ENCODE measurements at places on chromosomes 7 and 10.

DNA sequence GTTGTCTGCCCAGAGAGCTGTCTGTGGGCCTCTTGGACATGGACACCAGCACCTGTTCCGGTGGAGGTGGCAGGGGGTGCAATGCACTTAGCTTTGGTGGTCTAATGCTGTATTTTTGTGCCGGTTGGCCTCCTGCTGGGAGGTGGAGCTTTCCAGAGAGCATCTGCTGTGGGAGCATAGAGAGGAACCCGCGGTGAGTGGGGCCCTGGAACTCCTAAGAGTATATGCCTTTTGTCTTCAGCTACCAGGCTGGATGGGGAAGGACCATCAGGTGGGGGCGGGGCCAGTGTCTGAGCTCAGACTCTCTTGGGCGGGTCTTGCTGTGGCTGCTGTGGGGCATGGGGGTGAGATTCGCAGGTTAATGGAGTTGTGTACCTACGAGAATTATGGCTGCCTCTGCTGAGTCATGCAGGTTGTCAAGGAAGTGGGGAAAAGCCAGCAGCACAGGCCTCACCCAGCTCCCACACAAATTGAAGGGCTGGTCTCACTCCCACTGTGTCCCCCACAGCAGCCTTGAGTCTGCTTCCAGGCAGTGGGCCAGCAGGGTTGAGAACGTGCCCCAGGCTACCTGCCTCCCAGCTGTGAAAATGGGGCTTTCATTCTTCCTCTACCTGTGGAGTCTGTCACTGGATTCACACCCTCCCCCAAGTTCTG, 29.0 kb downstream of the JAKMIP3 start:
- peak; percentile 38 for DNase-seq

DNA sequence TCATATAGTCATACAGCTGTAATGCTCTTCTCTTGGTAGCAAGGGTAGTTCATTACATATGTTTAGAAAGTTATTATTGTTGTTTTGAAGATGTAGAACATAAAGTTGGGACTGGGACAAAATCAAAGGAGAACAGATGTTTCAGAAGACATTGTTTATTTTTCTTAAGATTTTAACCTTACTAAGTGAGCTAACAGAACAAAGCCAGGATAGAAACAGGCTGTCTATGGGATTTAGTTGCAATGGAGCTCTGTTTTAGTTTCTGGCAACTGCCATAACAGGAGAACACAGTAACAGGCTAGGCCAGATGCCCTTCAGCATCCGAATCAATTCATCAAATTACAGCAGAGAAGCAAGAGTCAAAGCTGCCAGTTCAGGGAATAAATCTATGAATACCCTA, 382.4 kb downstream of the ARL4A start:
- no peak for DNase-seq

GRCh38 chr7:19489162-19489820, 219.5 kb downstream of the POLR1F start:
- DNase-seq = no peak

DNA sequence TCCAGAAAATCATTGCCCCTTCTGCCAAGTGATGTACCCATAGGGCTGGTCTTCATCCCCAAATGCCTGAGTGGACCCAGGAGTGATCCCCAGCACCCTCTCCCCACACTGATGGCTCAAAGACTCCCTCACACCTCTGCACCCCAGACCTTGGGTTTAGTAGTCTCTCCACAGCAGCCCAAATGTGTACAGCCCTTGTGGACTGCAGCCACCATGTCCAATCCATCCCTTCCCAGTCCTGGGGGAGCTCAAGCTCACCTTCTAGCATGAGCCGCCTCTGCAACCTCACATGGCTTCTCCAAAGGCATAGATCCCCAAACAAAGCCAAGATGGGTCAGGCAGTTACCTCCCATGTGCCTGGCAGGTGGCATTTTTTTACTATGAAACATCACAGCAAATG, 50.1 kb downstream of the PRLHR start:
- DNase-seq = no peak

- DNase-seq = no peak
Observed at GRCh38 chr10:48404646-48405045, 98.2 kb downstream of the MAPK8 start.

DNA sequence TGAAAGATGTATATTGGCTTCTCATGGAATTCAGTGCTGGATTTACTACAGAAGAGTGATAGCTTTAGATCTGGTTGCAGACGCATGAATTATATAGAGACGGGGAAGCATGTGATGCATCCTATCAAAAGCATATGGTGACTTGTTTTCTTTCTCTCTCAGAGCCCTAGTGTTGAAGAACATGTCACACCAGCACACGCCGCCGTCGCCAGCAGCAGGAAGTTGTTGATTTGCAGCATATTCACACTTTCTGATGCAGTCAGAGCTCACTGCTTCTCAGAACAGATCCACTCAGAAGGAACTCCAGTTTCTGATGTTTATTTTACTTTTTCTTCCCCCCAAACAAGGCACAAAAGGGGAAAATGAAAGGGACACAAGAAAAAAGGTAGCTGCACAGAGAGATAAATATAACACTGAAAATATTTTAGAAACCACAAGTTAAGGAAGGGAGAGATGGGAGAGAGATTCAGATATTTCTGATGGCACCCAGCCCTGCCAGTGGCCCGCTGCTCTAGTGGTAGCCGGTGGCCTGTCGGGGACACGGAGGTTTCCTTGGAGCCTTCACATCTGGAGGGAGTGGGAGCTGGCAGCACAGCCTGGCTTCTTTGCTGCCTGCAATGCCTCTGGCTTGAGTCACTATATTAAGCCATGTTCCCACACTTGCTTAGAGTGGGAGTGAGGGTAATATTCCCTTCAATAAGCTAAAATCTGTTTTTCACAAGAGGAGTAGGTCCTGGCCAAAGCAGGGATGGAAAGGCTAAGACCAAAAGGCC, 123.2 kb downstream of the NRP1 start:
- DNase-seq = no peak

All from ecto neural progenitor cell (in vitro differentiated cells).